A549 treated with RU486 at 1 μM for 4 hours (cell line): ENCODE measurements at places on chromosomes 13 and 19. TPM values are rescaled to one million over a fixed set of nuclear protein-coding genes. Genes with fewer than 3 reads are reported as not detected.

The ANKLE1 gene
- 0.17 to 0.63 TPM (median 0.46 TPM) in 5 replicates for total RNA-seq

The ZNF568 gene
- 0.70 to 1.8 TPM (median 1.2 TPM) in 5 replicates for total RNA-seq

The ZNF536 gene
- total RNA-seq: 0.03 TPM in 1 of 5 replicates, not detected in the others

The WTIP gene
- 22.5 to 33.9 TPM (median 29.7 TPM) in 5 replicates for total RNA-seq

The PRR36 gene
- 0.21 to 0.84 TPM (median 0.39 TPM) in 5 replicates for total RNA-seq

The RXFP2 gene
- total RNA-seq: not detected in 5 replicates

The SIGLEC5 gene
- total RNA-seq: 0.08 TPM in 1 of 5 replicates, not detected in the others

The CD79A gene
- 0.59 to 1.4 TPM (median 1.0 TPM) in 5 replicates for total RNA-seq

The RNF17 gene
- not detected in 5 replicates for total RNA-seq

The CYP4F22 gene
- total RNA-seq: 0.08 to 0.22 TPM (median 0.12 TPM) in 4 of 5 replicates, not detected in the other

The SPPL2B gene
- 13.3 to 24.3 TPM (median 20.0 TPM) in 5 replicates for total RNA-seq

The ZNF560 gene
- not detected in 5 replicates for total RNA-seq

The CABP5 gene
- total RNA-seq: not detected in 5 replicates

The ZNF665 gene
- total RNA-seq: not detected in 5 replicates

The FGF22 gene
- 0.24 to 0.95 TPM (median 0.67 TPM) in 5 replicates for total RNA-seq

The KLK12 gene
- total RNA-seq: not detected in 5 replicates

The HS6ST3 gene
- not detected in 5 replicates for total RNA-seq

The ZNF616 gene
- total RNA-seq: 0.45 to 1.2 TPM (median 0.82 TPM) in 5 replicates

The AZU1 gene
- 0.14 to 0.53 TPM (median 0.28 TPM) in 4 of 5 replicates, not detected in the other for total RNA-seq

The ADGRE2 gene
- total RNA-seq: 0.39 to 1.0 TPM (median 0.65 TPM) in 5 replicates

The DHDH gene
- total RNA-seq: 1.1 to 2.1 TPM (median 1.5 TPM) in 5 replicates

The TMPRSS9 gene
- total RNA-seq: not detected in 5 replicates

The SERPINE3 gene
- not detected in 5 replicates for total RNA-seq

The CEACAM7 gene
- 0.24 TPM in 1 of 5 replicates, not detected in the others for total RNA-seq

The MEF2B gene
- total RNA-seq: 0.24 to 1.1 TPM (median 0.27 TPM) in 5 replicates

The C19orf38 gene
- 0.12 to 0.15 TPM in 2 of 5 replicates, not detected in the others for total RNA-seq

The CLEC4M gene
- not detected in 5 replicates for total RNA-seq
